Forelimb muscle (tissue), 1 donor: ENCODE measurements at places on chromosomes 7 and 10.

DNA sequence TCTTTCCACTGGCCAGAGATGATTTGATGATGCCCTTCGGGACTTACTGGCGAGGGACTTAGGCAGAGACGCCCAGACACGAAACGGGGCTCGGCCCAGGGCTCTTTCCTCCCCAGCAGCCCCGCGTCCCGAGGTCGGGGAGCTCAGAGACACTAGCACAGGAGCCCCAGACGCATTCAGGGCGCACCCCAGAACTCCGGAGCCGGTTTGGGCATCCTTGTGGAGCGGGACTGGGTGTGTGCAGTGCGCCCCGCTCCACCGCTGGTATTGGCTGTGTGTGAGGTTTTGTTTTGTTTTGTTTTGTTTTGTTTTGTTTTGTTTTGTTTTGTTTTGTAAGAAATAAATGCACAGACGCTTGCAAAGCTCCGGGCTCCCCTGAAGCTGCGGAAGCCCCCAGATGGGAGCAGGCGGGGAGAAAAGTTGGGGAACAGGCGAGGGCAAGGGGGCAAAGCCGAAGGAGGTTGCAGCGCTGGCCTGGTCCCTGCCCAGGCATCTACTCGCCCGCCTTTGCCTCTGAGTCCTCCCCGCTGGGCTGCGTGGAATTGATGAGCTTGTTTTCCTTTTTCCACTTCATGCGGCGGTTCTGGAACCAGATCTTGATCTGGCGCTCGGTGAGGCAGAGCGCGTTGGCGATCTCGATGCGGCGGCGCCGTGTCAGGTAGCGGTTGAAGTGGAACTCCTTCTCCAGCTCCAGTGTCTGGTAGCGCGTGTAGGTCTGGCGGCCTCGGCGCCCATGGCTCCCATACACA lies 1.9 kb upstream of the HOXA5 start:
- no peak for DNase-seq

DNA sequence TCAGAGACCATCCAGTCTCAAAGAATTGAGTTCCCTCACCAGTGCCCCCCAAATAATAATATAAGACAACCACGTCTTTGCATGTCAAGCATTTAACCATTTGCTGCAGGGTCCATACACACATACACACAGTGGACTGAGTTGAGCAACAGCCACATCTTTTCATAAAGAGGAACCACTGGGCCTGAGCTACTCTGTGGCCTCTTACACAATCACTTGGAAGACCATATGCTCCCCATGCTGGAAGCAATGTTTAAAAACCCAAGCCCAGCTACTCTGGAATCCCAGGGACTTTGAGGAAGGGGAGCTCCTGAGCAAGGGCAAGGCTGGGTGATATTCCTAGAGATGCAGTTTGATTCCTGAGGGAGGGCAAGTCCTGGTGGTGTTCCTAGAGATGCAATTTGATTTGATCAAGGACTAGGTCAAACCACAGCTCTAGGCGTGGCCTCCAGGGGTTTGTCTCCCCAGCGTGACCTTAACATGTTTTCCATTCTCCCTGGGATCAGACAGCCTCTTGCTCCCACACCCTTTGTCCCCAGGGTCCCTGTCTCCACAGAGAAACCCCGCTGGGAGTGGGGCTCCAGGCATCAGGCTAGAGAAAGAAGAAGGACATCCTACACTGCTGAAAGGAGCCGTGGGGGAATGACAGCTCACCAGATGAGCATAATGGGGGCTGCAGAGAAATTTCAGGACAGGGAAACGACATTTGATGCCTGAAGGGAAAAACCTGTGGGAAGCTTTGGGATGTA lies 376.2 kb upstream of the MGMT start:
- no peak for DNase-seq

GRCh38 chr7:90604383-90604782 lies 8.3 kb downstream of the CDK14 start:
- DNase-seq = no peak

DNA sequence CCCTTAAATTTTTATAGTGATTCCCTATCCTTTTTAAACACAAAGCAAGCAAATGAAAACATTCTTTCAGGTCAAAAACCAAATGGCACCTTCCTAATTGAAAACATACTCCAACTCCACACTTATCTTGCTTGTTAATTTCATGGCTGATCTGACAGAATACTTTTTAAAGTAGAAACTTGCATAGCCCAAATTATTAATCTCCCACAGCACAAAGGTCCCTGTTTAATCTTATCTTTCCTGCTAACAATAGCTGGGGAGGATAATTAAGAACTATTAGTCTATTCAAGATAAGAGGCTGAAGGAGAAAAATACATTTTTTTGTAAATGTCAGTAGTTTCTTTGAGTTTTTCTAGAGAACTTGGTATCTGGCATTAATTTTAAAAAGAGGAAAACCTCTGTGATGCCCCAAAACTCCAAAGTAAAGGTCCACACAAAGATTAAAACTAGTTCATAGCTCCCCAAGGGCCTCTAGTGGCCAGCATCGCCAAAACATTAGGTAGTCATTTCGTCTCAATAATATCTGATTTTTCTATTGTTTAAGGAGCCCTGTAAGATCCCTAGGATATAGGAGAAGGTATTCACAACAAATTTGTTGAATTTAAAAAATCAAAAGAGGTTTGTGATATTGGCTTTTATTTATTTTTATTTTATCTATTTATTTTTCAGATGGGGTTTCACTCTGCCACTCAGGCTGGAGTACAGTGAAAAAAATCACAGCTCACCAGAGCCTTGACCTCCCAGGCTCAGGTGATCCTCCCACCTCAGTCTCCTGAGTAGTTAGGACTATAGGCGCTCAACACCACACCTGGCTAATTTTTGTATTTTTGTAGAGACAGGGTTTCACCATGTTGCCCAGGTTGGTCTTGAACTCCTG lies 14.7 kb downstream of the CDNF start:
- DNase-seq = no peak

DNA sequence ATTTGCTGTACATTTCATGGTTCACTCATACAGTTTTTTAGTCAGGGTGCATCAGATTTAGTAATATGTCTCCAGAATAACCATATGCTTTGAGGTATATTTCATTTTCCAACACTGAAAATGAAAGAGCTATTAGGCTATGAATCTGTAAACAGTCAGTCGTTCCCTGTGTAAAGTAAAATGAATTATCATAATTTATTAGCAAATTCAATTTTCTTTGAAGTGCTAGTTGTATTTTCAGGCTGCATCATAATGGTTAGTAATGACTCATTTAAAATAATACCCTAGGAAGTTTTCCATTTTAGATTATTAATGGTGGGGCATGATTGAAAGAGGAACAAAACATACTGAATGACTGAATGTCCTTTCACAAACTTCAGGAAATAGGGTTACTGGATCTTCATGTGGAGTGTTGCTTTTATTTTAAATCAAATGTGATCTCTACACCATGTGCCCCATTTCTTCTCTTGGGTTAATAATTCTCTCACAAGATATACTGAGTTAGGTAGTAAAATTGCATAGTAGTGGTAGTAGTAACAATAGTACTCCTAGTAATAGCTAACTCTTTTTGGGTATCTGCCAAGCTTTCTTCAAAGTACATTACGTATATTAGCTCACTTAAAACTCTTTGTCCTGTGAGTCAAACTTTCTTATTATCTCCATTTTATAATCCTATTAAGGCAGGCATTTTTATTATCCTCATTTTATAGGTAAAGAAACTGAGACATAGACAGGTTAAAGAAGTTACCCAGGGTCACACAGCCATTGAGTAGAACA lies 476.5 kb downstream of the SUGCT start:
- no peak for DNase-seq
